ENCODE measurements at places on chromosomes 2 and 18.

GRCh38 chr18:61064911-61065310 lies 268.3 kb upstream of the CDH20 start:
- no peak for DNase-seq

DNA sequence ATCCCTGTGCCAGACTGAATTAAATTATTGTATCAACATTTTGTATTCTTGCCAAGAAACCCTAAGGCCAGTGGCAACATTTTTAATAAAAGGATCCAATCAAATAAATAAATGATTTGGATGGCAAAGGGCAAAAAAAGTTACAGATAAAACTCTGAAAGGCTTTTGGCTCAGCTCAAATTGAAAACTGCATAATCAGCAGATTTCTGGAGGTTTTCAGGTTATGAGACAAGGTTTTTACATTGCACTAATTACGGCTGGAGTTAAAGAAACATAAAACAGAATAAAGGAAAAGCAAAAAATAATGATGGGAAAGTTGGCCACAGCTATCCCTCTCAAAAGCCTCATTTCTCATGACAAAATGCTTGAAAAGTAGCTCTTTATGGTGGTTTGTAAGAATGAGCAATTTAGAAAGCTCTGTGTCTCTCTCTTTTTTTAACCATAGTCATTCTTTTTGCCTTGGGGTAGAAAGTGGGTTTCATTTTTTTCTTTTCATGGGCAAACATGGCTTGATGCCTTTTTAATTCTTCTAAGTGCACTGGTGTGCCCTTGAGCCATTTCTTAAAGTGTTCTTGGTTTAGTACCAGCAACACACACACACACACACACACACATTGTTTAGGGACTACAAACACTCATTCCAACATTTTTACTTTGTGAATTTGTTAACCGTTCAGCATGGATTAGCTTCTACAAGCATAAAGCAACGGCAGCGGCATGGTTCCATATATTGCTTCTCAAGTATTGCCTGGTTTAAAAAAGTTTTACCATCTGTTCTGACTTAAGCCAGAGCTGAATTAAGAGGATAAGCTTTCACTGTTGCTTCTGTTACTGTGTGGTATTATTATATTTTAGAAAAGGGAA lies 747.1 kb upstream of the FSHR start:
- no peak for DNase-seq

DNA sequence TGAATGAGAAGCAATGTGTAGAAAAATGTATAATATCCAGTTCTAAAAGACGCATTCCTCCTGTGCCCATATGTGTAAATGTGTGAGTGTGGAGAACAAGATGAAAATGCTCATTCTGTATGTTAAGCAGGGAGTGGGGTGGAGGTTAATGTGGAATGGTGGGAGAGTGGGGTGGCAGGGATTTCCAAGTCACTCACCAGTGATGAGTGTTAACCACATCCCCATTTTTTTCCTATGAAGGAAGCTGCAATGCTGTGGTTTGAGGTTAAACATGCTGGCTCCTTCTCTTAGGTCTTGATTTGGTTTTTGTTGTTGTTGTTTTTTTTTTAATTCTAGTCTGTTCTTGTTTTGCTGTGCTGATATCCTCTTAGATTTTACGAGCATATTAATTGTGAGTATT lies 169.4 kb downstream of the NEDD4L start:
- DNase-seq, result no peak

- no peak for DNase-seq
These were observed 83.7 kb upstream of the ZNF397 start for GRCh38 chr18:35157181-35157580.

DNA sequence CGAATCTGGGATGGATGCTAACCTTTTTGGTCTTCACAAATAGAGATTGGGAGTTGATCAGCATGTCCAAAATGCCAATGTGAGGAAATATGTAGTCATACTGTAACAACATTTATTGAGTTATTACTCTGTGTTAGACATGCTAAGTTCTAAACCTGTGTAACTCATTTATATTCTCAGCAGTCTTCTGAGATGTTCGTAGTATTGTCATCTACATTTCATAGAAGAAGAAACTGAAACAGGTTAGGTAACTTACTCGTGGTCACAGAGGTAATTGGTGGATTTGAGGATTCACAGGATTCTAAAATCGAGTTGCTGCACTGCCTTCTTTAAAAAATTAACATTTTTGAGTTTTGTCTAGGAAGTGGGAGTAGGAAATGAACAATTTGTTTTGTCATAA lies 162.1 kb downstream of the UBE2E3 start:
- no peak for DNase-seq

- no peak for DNase-seq
These were observed 209.3 kb downstream of the TDRD15 start for GRCh38 chr2:21332993-21333625.

- DNase-seq, result no peak
These were observed 1690.4 kb upstream of the SLC39A10 start for GRCh38 chr2:193966590-193966989.

DNA sequence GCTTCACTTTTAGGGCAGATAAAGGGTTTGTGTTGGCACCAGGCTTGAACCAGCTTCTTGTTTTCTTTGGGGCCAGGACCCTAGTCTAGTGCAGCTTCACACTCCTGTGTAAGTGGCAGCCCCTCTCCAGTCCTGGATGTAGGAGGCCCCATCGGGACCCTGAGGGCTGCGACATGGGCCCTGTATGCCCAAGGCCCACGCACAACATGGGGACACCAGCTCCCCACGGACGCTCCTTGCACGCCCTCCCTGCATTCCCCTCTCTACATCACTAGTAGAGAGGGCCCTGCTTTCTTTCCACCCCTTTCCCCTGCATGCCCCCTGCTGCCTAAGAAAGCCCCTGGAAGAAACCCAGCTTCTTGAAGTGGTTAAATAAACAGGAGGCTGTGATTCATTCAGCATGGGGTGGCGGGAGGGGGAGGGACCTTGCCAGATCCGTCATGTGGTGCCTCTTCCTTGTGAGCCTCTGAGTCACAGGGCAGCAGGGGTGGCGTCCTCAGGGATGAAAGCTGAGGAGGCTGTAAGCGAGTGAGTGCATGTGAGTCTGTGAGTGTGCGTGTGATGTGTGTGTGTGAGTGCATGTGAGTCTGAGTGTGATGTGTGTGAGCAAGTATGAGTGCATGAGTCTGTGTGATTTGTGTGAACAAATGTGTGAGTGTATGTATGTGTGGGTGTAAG lies 42.5 kb downstream of the COPS8 start:
- DNase-seq, result no peak

DNA sequence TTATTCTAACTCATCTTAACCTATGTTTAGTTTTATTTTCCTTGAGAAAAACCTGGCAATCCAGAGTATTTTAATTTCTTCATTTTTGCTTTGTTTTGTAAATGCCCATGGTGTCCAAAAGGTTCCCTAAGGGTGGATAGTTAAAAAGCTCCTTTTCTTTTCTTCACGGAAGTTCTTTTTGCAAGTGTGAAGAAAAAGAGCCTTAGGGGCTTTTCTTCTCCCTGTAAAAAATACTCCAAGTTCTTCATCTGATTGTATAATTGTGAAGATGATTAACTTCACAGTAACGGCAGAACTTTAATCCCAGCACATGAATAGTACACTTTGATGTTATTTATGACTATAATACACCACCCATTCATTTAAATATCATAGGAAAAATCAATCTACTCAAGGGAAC lies 530.2 kb upstream of the LINC00305 start:
- no peak for DNase-seq

Data from stimulated activated CD8-positive, alpha-beta memory T cell treated with anti-CD3 and anti-CD28 coated beads, Interleukin-2, amount 100 ng/mL, for 1 hour (primary cell).